ENCODE measurements at places on chromosomes 2 and 18.

- DNase-seq = no peak
Measured at GRCh38 chr2:29522951-29523669, 398.3 kb downstream of the ALK start.

DNA sequence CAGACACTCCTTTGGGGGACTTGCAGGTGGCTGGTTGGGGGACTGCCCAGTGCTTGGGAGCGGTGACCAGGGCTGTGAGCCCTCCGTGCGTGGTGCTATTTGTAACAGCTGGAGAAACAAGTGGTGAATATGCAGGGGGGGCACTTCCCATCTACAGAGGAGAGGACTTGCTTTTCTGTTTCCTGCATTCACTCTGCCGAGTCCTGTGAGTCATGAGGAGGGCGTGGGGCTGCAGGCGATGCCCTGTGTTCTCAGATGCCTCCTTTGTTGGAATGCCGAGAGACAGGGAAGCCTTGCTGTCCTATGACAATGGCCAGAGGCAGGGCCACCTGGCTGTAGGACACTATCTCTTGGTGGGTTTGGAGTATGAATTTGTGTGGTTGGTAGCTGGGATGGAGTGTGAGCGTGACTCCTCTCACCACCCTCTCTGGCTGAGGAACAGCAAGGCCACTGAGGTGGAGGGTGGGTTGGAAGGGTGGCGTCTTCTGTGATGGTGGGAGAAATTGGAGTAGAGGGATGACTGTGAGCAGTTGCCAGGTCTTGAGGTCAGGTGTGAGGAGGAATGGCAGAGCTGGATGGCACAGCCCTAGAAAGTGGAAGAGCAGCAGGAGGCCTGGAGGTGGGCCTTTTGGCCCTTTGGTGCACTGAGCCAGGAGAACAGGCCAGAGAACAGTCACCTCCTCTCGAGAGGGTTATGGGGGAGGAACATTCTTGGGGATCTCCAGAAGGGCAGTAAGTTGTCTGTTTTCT is 24.3 kb downstream of the FHOD3 start:
- no peak for DNase-seq

GRCh38 chr18:51588616-51589015 is 391.1 kb upstream of the MEX3C start:
- DNase-seq = no peak

- DNase-seq = no peak
Measured at GRCh38 chr2:17461087-17461475, 57.2 kb downstream of the RAD51AP2 start.

DNA sequence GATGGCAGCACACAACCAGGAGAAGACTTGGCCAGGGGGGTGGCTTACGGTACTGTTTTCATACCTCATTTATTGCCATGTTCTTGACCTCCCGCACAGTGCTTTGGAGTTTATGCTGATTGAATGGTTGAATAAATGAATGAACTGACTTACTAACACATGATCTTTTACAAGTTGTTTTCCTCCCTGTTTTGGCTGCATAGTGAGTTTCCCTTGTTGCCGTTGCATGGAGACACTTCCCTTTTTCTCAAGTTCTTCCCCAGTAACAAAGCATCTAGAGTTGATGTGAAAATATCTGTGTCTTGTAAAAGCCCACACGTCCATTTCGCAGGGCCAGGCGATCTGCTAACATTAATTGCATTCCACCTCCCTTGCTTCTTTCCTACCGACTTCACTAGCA is 35.7 kb upstream of the RAB1A start:
- no peak for DNase-seq

All from activated gamma-delta T cell treated with anti-CD3 and anti-CD28 coated beads, Interleukin-2, amount 50 U/mL, for 16 hours (primary cell).